ENCODE measurements at places on chromosomes 1 and 21.

GRCh38 chr1:185287451-185287850 lies 29.6 kb downstream of the IVNS1ABP start:
- DNase-seq: no peak

GRCh38 chr1:204476563-204476962 lies 18.0 kb downstream of the PIK3C2B start:
- no peak for DNase-seq

DNA sequence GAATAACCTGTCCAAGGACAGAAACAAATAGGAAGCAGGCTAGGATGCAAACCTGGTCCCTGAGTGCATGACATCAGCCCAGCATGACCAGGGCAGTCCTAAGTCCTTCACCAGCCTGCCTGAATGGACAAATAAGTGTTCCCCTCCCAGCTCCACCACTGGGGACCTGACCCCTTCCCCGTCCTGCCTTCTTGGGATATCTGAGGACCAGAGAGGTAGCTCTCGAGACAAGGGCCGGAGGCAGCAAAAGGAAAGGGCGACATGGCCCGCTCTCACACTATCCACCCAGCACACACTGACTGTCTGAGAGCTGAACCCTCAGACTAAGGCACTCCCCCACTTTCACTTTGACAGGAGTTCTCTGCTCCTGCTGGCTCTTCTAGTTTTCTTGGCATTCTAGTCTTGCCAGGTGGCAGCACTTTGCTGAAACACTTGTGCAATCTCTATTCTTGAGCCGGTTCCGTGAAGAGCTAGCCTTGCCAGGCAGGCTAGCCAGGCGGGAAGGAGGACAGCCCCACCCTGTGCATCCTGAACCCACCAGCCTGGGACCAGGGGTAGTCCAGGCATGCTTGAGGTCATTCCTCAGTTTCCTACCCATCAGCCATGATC lies 251.1 kb upstream of the RAB4A start:
- no peak for DNase-seq

- no peak for DNase-seq
Observed at GRCh38 chr1:67335411-67335810, 27.7 kb downstream of the IL12RB2 start.

DNA sequence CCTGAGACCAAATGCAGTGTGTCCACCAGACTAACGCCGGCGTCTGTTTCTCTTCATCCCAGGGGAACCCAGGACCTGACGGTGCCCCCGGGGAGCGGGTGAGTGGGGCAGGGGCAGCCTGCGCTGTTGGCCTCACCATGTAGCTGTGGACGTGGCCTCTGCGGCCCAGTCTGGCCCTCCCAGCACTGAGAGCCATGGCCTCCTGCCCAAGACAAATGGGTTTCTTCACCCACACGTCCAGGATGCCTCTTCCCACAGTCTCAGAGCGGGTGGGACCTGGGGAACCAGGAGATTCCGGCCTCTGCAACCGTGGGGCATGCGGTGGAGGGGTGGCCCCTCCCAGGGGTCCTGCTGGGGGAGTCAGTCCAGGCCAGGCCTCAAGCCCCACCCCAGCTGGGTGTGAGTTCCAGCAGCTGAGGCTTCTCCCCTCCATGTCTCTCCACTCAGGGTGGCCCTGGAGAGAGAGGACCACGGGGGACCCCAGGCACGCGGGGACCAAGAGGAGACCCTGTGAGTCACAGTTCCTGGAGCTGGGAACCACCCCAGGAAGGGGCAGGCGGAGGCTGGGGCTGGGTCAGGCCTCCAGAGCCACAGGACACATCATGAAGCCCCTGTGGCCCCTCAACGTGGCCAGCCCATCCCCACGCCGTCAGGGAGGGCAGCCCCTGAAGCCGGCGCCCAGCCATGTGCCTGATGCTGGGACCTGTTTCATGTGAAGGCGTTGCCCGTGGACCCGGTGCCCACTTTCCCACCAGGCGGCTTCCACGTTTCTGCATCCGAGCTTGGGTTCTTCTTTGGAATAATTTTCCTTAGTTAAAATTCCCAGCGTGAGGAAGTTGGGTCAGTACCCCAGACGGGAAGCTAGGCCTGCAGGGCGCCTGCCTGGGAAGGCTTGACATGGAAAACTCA lies 11.0 kb downstream of the COL6A1 start:
- no peak for DNase-seq
